ENCODE measurements at places on chromosomes 13 and 19. TPM values are rescaled to one million over a fixed set of nuclear protein-coding genes. Genes with fewer than 3 reads are reported as not detected.

Gene CEACAM18
- not detected for total RNA-seq

DNA sequence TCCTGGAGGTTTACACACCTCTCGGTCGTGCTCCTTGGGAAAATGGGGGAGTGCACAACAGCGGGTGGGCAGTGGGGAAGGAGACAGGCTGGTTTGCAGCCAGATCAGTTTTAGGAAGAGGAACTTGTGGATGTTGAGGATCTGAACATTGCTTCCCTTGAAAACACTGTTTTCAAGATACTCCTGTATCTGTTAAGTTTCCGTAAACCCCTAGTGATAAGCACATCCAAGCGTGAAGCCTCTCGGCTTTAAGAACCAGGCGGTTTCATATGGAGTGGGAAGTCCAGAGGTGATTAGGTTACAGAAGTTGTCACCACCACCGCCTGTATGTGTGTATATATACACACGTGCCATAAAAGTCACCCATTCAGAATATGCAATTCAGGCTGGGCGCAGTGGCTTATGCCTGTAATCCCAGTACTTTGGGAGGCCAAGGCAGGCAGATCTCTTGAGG, 47.4 kb downstream of the SIPA1L3 start:
- peak; percentile 31 for DNase-seq

- DNase-seq, result no peak
These were observed 15.9 kb upstream of the IGLON5 start for GRCh38 chr19:51295382-51296126.

GRCh38 chr19:1668486-1669270, 16.3 kb upstream of the TCF3 start:
- DNase-seq, result peak; percentile 84

GRCh38 chr19:33143897-33144405, 12.0 kb downstream of the WDR88 start:
- DNase-seq, result peak; percentile 73

DNA sequence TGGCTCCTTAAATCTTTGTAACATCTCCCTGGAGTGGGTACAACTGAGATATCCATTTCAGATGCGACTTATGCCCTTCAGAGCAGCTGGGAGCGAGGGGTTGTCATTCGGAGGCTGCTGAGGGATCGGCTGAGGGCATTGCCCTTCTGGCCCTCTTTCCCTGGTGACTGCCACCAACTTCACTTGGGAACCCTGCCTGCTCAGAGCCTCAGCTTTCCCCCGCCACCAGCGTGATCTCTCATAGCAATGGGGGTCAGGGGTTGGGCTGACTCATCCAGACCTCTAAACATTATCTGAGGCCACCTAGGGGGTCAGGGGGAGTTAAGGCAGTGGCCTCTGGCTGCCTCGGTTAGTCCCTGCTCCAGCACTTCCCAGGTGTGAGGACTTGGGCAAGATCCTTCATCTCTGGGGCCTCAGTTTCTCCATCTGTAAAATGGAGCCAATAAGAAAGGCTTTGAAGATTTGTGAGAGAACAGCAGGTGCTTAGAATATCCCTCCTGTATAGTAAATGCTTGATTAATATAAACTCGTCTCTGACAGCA, 1.1 kb downstream of the PRX start:
- no peak for DNase-seq

DNA sequence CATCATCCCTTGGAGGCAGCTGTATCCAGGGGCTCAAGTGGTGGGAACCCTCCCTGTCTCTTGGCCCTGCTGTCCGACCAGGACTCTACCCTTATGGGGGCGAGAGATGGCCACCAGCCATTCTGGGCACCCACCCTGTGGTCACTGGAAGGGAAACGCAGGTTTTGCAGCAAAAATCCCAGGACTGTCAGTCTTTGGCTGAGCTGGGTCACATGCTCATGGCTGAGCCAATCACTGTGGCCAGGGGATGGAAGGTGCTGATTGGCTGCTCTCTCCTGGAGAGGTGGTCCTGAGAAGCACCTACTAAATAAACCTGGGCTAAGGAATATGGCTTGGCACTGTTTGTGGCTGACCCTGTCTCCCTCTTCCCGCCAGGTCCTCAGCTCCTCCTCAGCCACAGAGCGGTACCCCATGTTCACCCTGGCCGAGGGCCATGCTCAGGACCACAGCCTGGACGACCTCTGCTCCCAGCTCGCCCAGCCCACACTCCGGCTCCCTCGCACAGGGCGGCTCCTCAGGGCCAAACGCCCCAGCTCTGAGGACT, 8.9 kb downstream of the ATG4D start:
- no peak for DNase-seq

DNA sequence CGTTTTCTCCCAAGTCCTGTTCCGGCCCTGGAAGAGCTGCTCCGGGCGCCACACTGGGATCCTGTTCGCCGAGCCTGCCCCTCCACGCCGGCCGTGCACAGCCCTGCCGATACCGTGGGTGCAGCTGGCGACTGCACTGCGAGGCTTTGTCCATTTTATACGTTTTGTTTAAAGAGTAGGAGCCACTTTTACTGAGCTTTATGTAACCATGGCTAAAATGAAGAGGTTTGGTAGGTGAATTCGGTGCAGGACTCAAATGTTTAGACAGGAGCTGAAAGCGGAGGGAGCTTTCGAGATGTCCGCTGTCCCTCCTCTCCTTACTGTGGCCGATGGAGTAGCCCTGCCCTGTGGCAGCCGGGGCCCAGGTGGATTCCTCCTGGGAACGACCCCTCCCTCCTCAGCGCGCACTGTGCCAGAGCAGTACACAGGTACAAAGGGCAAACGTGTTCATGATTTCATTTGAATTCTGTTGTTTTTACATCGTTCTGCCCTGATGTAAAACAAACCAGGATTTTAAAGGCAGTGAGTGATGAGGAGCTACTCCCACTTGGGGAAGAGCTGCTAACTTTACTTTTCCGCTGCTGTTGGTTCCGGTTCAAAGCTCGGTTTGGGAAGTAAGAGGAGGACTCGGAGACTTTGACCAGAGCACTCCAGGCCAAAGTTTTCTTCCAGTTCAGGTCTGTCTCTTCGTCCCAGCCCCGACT, 1.7 kb downstream of the COL4A2 start:
- no peak for DNase-seq

GRCh38 chr13:20869540-20869939, 33.0 kb downstream of the XPO4 start:
- no peak for DNase-seq

DNA sequence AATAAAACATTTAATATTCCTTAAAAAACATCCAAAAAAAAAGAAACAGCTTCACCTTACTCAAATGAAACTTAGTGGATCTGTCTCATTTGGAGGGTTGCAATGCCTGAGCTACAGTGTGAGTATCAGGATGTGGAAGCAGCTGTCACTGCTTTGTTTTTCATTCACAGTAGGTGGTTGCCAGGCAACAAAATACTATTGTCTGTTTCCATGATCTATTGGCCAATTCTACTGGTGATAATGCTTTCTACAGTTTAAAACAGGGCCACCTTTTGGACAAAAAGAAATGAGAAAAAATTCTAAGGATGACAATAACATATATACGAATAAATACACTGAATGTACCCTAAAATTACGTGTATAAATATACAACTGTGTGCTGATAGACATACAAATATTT, 3.0 kb downstream of the ENOX1 start:
- DNase-seq, result no peak
